ENCODE measurements at places on chromosomes 5 and 9. TPM values are rescaled to one million over a fixed set of nuclear protein-coding genes. Genes with fewer than 3 reads are reported as not detected.
A peak's percentile ranks its signal among the peaks of the same experiment; 100 is the strongest.

- DNase-seq: no peak
Measured at GRCh38 chr5:139137697-139138096, 60.5 kb downstream of the SIL1 start.

GRCh38 chr5:73981704-73982103 lies 355.7 kb downstream of the ARHGEF28 start:
- no peak for DNase-seq

GRCh38 chr9:36560771-36561170 lies 11.9 kb upstream of the MELK start:
- no peak for DNase-seq

GRCh38 chr5:143094087-143094521 lies 309.4 kb downstream of the NR3C1 start:
- no peak for DNase-seq

DNA sequence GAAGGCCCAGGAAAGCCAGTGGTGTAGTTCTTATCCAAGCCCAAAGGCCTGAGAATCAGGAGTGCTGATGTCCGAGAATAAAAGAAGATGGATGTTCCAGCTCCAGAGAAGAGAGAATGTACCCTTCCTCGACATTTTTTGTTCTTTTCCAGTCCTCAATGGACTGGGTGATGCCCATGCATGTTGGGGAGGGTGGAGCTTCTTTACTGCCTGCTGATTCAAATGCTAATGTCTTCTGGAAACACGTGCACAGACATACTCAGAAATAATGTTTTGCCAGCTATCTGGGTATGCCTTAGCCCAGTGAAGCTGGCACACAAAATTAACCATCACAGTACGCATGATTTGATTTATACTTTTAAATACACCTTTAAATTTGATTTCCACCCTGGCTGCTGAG lies 61.5 kb upstream of the FOXE1 start:
- no peak for DNase-seq

GRCh38 chr5:10655161-10655971 lies 91.5 kb downstream of the ANKRD33B start:
- no peak for DNase-seq

- DNase-seq: no peak
Measured at GRCh38 chr9:110015759-110016158, 192.2 kb downstream of the C9orf152 start.

- no peak for DNase-seq
Measured at GRCh38 chr5:103981592-103981991, 419.0 kb upstream of the NUDT12 start.

DNA sequence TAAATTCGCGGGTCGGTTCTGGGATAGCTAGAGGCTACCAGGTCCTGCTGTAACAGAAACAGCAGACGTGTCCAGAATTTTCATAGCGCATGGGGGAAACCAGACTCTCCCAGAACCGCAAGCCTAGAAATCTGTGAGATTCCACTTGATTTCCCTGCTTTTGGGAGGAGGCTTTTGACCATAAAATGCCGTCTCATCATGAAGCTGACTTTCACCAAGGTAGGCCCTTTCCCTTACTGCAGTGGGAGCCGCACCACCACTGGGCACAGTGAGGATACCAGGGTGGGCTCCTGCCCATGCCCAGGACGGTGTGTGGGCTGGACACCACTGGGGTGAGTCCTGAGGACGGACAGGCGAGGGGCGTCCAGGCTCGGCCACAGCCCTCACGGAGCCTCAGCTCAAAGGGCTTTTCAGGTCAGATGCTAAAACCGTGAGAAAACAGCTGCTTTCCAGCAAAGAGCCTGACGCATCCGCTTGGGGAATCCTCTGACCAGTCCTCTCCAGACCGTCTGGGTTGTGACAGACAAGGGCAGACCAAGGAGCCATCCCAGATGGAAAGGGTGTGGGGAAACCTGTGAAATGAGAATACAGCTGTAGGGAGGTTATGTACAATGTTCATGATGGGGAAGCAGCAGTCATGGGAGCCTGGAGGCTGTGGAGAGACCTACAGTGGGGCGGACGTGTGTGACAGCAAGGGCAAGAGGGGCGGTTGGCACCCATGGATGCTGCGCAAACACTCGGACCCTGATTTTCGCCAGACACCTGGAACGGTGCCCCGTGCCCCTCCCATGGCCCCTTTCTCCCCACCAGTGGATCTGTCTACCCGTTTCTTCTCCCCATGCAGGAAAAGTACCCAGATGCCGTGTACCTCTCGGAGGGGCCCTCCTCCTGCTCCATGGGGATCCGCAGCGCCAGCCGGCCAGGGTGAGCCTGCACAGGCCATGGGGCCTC lies 59.2 kb downstream of the IPPK start:
- no peak for DNase-seq

DNA sequence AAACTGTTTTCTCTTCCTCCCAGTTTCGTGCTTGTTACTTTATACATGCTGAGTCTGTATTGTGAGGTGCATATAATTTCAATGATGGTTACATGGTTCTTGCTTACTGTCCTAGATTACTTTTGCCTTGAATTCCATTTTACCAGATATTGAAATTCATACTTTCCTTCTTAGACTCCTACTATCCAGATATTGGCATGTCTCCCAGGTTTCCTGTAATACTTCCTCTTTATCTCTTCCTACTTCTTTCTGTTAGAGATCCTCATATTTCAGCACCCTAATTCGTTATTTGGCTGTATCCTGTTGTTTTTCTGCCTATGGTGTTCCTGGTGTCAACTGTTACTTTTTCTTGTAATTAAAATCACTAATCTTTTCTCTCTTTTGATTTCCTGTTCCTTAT lies 522.1 kb downstream of the CCDC171 start:
- DNase-seq: no peak

DNA sequence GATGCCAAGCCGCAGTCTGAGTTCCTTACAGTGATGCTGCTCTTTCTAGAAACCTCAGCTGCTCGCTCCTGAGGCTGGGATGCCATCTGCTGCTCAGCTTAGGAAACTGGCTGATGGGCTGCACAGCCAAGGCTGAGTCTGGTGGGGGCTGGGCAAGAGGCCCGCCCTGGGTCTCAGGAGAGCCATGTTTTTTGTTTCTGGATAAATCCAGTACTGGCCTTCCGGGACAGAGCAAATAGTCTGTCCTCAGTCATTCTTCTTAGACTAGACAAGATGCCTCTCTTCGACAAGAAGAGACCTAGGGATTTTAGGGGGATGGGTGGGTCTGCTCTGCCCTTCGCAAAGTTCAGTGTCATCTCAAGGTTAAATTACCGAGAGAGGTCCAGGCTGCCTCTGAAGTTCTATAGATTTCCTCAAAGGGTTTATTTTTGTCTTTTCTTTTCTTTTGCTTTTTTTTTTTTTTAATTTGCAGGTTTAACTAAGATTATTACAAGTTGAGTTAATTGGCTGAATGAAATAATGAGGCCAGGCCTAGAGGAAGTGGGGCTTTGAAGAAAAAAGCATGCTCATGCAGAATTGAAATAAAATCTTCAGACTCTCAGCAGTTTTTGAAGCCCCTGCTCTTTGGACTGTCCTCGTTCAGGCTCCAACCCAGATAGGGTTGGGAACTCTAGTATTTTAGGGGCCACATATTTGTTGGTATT lies 30.6 kb upstream of the MATR3 start:
- peak; percentile 55 for DNase-seq

DNA sequence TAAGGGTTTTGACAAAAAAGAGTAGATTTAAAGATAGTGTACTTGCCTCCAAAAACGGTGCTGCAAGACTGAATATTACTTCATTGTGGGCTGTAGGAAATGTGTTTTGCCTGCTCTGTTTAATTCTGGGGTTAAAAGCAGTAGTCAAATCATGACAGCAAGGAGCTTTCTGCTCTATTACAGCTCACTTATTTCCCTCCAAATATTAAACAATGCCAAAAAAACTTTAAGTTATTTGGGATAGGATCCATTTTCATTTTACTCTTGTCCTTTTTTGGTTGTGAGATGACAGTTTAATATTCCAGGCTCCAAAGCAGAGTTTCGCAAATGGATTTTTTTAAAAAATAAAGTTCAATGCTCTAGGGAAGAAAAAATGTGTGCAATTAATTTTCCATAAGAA lies 340.4 kb upstream of the RGMB start:
- DNase-seq: no peak

GRCh38 chr9:115674091-115674490 lies 479.5 kb upstream of the PAPPA start:
- no peak for DNase-seq

GRCh38 chr5:79694652-79695051 lies 5.0 kb downstream of the CMYA5 start:
- no peak for DNase-seq

- DNase-seq: no peak
Measured at GRCh38 chr9:99023231-99023630, 79.5 kb downstream of the COL15A1 start.

GRCh38 chr5:167731951-167732350 lies 559.5 kb upstream of the WWC1 start:
- no peak for DNase-seq

GRCh38 chr9:29701971-29702370 lies 2128.7 kb upstream of the C9orf72 start:
- DNase-seq: no peak

GRCh38 chr5:147986134-147986757 lies 77.5 kb upstream of the SPINK5 start:
- DNase-seq: no peak

Gene GPX3
- 0.47 TPM for total RNA-seq

Gene AMBP
- 1.5 TPM for total RNA-seq

Gene HINT1
- 326 TPM for total RNA-seq

Gene ARSK
- 4.6 TPM for total RNA-seq

Gene NDFIP1
- 117 TPM for total RNA-seq

Gene DCTN4
- total RNA-seq: 35.9 TPM

Gene AIF1L
- 0.13 TPM for total RNA-seq

Gene BTNL3
- total RNA-seq: not detected

Gene PDZD2
- 0.03 TPM for total RNA-seq

Gene ITGA1
- total RNA-seq: 4.7 TPM

Gene ADAMTS13
- total RNA-seq: 0.91 TPM
